Muscle of leg (tissue), 16 donors: ENCODE measurements at places on chromosomes 12 and 14.

DNA sequence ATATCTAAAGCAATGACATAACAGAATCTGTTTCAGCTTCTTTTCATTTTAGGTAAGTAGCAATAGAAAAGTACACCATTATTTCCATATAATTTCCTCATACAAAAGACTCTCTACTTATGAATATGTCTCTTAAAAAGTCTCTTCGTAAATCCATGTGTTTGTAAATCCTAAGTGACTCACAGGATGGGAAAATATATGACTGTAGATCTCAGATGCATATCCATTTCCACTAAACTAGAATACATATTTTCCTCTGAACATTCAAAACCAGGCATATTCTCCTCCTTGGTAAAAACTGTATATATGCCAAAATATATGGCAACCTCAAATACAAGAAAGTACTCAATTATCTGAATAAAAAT, 93.6 kb downstream of the TXNDC16 start:
- DNase-seq = no peak

- no peak for DNase-seq
Observed at GRCh38 chr14:50883827-50884197, 12.0 kb downstream of the ABHD12B start.

- no peak for DNase-seq
Observed at GRCh38 chr14:89640141-89640540, 223.1 kb upstream of the FOXN3 start.

DNA sequence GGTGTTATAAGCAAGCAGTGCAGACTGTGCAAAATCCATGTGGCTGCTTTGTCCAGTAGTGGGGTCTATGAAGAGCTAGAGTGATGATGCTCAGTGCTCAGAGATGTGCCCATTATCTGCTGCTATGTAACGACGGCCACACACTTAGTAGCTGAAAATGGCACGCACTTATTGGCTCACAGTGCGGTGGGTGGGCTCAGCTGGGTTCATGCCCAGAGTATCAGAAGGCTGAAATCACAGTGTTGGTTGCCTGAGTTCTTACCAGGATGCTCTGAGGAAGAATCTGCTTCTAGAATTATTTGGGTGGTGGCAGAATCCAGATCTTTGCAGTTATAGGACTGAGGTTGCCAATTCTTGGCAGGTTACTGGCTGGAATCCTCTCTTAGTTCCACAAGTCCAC, 124.7 kb downstream of the SLC15A4 start:
- DNase-seq = no peak

DNA sequence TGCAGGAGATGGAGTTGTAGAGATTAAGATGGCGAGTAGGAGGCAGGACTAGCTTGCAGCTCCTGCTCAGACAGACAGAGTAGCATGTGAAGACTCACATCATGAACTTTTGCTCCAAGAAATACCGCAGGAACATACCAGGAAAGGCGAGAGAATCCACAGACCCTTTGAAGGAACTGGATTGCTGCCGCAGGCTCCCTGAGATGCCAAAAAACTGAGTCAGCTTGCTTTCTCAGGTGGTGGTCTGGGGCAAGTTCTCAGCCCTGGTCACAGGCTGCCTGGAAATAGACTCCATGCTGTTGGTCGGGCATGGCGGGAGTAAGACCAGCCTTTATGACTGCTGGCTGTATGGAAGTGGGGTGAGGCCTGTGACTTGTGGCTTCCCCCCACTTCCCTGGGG, 163.6 kb upstream of the NAV3 start:
- DNase-seq = no peak

DNA sequence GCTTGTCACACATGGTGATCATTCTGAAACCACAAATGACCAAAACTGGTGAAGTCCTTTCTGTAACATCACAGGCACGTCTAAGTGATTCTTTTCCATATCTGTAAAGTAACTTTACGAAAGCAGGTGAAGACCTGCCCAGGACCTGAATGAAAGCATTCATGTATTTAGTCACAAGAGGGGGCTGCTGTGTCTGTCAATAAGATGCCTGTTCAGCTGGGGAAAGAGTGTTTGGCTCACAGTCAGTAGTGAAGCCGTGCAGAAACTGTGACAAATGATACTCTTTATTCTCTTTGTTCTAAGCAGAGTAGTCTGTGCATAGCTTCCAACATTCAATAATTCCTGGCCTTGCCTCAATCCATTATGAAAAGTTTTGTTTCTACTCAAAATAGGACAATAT, 373.5 kb upstream of the OR4E1 start:
- DNase-seq = peak; percentile 63

GRCh38 chr14:43855556-43855955, 651.5 kb downstream of the FSCB start:
- peak; percentile 11 for DNase-seq

DNA sequence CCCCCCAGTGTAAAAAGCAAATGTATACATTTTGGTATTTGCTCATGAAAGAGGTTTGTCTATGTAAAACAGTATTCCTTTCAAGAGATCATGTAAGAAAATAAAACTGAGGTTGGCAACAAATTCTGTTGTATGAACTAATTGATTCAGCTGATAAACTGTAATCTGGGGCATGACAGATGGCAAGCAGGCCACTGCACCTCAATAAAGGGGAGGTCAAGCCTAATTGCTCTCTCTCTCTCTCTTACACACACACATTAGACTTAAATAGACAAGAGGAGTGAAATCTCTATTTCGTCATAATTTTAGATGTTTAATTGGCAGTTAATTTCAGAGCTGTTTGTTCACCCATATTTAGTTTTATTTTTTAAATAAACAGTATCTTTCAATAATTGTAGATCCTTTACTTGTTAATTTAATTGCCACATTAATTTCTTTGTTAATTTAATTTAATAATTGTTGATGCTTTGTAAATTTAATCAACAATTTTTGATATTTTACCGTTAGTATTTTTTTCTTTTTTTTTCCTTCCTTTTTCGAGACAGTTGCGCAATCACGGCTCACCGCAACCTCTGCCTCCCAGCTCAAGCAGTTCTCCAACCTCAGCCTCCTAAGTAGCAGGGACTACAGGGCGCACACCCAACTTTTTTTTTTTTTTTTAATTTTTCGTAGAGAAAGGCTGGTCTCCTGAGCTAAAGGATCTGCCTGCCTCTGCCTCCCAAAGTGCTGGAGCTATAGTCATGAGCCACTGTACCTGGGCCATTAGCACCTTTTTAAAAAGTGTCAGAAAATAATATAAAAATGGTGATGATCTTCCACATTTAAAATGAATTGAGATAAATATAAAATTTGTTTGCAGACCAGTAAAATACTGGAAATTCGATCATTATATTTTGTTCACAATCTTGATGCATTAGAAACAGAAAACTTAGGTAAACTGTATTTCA, 577.7 kb downstream of the SLC16A7 start:
- DNase-seq = no peak

DNA sequence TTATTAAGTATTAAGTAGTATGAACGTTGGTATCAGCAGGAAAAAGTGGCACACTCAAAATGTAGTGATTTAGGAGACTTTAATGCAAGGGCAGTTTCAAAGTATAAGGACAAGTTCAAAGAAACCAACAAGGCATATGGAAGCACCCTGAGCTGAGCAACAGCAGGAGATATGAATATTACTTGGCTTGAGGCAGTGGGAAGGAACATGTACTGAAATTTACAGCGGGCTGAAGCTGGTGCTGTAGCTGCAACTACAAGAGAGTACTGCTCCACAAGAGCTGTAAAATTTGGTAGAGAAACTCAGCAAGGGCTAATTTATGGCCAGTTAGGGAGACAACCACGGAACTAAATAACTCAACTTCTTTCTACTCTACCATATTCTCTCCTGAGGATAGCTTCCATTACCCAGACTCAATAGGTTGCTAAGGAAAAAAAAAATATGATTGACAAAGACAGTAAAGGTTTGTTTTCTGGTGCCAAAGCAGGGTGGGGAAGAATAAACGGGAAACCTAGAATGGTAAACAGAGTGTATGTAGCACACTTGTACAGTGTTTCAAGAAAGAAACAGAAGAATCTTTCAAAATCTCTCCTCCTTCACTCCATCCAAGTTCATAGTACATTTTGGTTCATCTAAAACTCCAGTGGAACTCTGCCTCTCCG, 487.8 kb upstream of the MGAT4C start:
- no peak for DNase-seq

DNA sequence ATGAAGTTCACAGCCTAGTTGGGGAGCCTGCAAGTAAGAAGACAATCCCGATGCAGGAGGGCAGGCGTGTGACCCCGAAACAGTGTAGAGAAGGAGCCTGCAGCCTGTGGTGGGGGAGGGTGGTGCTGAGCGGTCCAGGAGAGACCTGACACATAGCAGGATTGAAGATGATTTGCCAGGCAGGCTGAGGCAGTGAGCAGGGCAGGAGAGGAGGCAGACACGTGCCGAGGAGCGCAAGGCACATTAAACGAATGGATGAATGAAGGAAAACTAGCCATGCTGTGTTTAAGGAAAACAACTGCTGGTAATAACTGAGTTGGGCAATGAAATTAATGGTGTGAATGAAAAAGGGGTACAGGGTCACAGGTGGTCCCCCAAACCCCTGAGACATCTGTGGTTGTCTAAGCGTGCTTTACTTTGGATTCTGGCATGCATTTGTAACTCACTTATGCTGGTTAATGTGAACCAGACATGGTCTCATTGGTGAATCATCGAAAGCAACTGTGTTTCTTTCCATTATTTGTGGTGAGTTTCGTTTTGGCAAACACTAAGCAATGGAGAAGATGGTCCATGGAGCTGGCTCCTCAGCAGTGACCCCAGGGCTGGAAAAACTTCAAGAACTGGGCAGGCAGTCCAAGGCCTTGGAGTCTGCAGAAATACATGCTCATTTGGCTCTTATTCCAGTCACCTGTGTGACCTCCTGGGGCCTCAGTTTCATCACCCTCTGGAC, 96.9 kb upstream of the EVL start:
- no peak for DNase-seq

GRCh38 chr14:70827347-70827746, 18.0 kb upstream of the MAP3K9 start:
- DNase-seq = peak; percentile 27

DNA sequence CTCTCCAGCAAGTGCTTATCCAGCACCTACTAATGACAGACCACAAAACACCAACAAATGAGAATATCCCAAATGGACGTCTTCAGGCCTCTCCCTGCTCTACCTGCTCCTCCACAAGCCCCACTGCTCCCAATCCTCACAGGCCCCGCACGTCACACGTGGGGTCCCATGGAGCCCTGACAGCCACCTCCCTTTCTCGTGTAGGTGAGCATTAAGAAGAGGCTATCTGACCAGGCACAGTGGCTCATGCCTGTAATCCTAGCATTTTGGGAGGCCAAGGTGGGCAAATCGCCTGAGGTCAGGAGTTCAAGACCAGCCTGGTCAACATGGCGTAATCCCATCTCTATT, 5.4 kb downstream of the RIMBP2 start:
- DNase-seq = no peak

GRCh38 chr14:55303125-55303499, 31.9 kb downstream of the FBXO34 start:
- DNase-seq = no peak

- peak; percentile 59 for DNase-seq
Observed at GRCh38 chr12:62379026-62379722, 87.5 kb upstream of the MON2 start.

DNA sequence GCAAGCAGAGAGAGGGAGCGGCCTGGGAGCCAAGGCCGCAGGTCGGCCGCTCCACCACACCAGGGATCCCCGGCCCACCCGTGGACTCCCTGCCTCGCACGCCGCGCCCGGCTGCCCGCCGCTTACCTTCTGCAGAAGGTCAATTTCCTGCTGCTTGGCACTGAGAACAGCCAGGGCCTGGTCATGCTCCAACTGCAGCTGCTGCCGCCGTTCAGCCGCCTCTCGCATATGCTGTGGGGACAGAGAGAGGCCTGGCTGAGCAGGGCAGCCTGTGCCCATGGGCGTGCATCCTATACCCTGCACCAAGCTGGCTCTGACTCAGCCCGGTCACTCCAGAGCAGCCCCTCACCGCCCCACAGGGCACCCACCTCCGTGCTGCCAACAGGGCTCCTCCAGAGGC, 141.1 kb downstream of the PIWIL1 start:
- DNase-seq = peak; percentile 65

- peak; percentile 26 for DNase-seq
Observed at GRCh38 chr14:88825078-88825458, 617 bp downstream of the TTC8 start.

DNA sequence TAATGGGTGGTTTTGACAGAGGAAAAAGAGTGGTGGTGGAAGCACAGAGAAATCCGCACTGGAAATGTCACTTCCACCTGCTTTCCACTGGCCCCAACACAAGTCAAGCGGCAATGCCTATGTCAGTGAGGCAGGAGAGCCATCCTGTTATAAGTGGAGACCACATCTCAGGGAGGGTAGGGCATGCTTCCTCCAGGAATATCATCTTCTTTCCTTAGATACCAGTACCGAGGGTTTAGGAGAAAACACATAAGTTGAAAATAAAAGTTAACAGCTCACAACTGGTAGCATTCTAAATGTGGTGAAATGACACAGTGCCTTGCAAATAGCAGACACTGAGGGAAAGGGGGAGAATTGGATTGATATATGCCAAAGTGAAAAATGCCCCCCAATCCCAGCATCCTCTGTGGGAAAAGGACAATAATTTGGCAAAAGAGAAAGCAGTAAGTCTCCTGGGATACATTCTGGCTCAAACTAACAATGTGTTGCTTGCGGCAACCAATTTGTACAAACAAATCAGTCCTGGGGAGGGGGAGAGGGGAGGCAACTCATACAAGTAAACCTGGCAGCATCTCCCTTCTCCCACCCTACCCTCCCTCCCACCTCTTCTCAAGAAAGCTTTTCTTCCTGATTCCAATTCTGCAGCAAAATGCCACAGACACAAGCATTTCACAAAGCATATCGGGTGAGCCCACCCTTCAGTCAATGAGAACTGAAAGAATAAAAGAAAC, 57.1 kb downstream of the STON2 start:
- peak; percentile 69 for DNase-seq

- no peak for DNase-seq
Observed at GRCh38 chr14:86640288-86640687, 1110.3 kb downstream of the FLRT2 start.

DNA sequence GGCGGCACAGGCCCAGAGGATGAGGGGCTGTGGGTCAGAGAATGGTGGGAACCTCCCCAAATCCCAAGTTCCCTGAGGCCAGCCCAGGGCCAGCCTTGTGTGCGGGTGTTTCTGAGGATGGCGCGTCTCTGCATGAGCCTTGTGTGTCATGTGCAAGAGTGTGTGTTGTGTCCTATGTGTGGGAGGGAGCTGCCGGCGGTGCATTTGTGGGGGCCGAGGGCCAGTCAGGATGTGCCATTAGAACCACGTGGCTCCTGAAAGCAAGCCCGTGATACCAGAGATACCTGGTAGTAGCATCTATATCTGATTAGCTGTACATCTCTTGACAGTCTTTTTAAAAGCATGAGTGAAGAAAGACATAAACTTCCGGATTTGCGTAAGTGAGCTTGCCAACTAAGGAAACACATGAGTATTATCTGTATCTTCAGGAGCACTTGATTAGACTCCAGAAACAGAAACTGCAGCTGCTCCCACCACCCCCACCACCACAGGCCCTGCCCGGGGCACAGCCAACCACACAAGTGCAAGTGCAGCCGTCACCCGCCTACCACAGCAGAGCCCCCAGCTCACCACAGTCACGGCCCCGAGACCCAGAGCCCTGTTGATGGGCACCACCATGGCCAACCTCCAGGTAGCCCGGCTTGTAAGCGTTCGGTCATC, 19.2 kb downstream of the DDX51 start:
- DNase-seq = no peak
